Stimulated activated CD8-positive, alpha-beta memory T cell treated with anti-CD3 and anti-CD28 coated beads, Interleukin-7, amount 100 ng/mL, for 48 hours (primary cell): ENCODE measurements at places on chromosomes 1 and 21.
A peak's percentile ranks its signal among the peaks of the same experiment; 100 is the strongest.

DNA sequence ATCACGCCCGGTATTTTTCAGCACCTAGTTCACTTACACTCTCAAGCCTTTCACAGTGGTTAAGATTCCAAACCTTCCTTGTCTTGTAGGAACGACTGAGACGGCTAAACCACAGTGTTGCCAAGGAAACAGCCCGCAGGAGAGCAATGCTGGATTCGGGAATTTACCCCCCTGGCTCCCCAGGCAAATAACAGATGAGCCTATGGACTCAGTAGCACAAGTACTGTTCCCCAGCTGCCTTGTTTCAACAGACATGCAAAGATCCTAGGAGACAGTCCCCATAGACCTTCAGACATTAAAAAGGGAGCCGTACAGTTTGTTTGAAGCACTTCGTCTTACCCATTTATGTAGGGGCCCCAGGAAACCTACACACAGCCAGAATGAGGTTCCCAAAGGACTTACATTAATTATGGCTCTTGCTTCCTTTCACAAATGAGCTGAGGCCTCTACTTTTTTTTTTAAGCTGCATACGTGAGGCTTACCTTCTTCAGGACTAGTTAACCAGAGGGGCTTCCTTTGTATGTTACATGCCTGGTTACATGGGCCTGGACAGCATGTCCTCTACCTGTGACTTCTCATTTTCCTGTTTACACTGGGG, 2.7 kb downstream of the SNAPIN start:
- no peak for DNase-seq

GRCh38 chr1:207852576-207853371, 58.2 kb downstream of the CD34 start:
- DNase-seq: no peak

GRCh38 chr1:32112806-32113375, 5.0 kb downstream of the KPNA6 start:
- DNase-seq: no peak

DNA sequence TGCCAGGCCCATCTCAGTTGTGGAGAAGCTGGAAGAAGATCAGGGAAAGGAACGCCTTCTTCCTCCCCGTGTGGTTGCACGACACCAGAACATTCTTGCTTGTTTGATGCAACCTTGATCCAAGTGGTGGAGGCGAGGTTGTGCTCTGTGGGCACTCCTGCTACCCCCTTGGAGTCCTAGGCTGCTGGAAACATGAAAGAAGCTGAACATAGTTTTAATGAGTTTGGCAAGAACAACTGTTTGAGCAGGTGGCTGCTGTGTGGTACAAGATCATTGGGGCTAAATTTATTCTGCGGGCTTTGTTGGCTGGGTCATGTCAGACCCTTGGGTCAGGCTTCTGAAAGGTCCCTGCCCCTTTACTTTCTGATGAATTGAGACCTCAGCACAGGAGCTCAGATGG, 5.9 kb downstream of the KAZN start:
- no peak for DNase-seq

DNA sequence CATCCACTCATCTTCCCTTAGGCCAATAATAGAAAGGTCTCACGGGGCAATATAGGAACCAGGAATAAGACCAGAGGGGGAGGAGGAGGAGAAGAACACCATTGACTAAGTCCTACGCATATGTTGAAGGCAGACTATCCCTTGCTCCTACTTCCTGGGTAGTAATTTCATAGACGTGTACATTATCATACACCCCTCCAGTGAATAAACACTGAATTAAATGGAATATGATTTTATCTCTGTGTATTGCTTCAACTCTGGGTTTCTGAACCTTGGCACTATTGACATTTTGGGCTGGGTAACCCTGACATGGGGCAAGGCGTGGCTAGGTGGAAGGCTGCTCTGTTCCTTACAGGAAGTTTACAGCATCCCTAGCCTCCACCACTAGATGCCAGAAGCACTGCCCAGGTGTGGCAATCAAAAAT, 17.3 kb upstream of the FHAD1 start:
- DNase-seq: no peak

DNA sequence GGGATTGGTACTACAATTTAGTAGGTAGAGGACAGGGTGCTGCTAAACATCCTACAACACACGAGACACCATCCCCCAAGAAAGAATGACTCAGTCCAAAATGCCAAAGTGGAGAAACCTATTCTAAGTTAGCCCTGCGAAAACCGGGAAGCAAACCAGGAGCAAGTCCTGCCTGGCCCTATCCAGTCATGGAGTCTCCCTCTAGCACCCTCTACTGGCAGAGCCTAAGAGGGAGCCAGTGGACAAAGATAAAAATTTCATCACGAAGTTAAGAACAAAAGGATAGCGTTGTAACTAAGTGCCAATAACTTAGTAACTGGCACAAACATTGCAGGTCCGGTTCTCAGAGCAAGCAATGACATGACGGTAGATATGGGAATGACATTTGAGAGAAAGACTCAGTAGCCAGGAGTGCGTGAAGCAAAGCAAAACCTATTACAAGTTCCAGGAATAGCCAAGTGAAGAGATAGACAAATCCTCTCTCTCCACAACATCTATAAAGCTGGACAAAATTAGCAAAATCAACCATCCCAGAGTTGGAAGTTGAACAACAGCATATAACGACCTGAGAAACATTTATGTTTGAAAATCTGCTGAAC, 383.5 kb downstream of the OMA1 start:
- DNase-seq: no peak

DNA sequence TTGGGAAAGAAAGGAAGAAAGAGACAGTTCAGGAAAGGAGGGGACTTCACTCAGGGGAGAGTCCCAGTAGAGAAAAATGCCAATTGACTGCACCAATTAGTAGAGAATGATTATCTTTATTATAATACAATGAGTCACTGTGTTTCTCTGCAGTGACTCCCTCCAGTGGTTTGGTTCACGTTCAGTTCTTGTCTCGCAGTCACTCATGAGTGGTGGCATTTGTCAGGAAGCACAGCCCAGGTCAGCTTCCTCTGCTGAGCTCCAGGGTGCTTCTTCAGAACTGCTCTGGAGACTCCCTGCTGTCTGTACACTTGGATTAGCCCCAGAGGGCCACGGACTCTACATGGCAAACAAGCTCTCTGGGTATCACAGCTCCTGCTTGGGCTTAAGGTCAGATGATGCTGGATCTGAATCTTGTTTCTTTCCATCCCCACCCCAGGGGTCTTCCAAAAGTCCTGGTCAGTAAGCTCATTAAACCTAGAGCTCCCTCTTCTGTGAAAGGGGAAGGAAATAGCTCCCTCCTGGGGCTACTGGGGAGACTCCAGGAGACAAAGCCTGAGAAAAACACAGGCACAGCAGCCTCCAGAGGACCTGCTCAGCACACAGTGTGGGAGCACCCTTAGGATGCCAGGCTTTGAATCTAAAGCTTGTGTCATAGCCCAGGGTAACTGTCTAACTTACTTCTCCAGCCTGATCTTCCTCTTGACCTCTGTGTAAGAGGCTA, 619.0 kb downstream of the AJAP1 start:
- peak; percentile 19 for DNase-seq

DNA sequence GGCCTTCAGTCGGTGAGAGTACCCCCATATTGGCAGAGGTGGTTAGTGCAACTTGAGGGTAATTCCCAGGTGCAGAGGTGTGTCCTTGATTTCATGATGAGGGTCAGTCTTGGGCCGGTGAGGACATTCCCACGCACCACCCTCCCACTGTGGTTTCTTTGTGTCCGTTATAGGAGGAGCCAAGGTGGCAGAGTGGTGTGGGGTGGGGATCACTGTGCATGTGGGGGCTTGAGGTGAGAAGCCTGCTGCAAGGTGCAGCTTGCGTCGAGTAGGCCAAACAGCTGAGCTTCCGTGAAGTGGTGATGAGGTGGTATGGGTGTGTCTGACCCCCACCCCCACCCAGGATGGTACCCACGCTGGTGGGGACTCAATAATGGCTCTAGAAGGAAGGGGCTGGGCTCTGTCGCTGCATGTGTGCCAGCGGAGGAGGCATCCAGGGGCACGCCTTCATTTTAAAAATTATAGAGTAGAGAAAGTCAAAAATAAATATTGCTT, 6.2 kb downstream of the PTPRF start:
- no peak for DNase-seq

DNA sequence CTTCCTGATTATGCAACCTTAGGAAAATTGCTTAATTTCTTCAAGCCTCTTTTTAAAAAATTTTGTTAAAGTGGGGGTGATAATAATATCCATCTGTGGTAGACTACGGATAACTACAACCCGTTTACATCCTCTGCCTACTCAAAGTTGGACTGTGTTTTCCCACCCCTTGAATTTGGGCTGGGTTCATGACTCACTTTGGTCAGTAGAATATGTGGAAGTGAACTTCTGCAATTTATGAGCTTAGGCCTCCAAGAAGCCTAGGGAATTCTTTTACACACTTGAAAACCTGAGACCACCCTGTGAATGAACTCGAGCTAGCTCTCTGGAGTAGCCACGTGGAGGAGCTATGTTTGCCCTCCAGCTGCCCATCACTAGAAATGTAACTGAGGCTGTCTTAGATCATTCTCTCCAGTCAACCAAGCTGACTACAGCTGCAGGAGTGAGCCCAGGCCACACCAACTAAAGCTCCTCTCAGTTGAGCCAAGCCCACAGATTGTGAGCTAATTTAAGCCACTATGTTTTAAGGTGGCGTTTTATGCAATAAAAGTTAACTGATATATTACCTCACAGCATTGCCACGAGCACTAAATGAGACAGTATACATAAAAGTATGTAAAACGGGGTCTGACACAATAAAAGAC, 29.6 kb upstream of the CACHD1 start:
- DNase-seq: no peak

- no peak for DNase-seq
Measured at GRCh38 chr1:178039891-178040290, 54.0 kb upstream of the RASAL2 start.
